ENCODE measurements at places on chromosomes 7 and 10. TPM values are rescaled to one million over a fixed set of nuclear protein-coding genes. Genes with fewer than 3 reads are reported as not detected.

DNA sequence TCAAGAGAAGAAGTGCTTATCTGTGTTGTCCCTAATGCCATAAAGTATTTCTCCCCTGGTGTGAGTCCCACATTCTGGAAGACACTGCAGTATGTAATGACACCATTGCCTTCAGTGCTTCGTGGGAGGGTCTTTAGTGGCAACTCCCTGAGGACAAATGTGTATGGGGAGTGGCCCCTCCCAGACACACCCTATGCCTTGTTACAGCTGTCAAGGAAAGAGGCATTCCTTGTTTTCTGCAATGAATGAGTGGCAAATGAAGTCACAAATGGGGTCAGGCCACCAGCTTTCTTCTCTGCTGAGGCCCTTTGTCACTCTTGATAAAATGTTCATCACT, 183.2 kb downstream of the FGFR2 start:
- DNase-seq, result no peak
- H3K4me1 ChIP-seq, result no peaks in the 10 kb centered on the region
- H3K4me3 ChIP-seq, result no peak overlapping the region
- H3K27me3 ChIP-seq, result no peaks in the 10 kb centered on the region

DNA sequence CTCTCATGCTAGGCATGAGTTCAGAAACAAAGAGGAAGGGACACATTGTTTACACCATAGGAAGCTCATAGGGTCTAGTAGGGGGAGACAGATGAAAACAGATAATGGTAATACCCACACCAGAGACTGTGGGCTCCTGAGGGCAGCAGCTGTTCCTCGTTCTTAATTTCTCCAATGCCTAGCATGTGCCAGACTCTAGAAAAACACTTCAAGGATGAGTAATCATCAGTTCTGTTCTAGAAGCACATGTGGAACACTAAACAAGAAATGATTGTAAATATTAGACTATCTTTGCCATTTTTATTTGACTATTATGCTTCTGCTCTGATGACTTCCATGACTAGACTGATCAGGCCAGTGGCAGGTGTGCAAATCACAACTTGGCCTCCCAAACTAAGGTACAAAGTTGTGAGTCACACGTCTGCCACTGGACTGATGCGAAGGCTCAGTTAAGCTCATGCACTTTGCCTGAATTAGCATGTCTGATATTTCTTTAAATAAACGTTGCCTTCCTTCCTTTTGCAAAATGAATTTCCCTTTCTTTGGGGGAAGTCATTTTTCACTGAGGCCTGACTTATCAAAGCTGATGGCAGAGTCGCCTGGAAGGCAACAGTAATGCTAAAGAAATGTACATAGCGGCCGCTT, 89.2 kb upstream of the FGL2 start:
- no peaks in the 10 kb centered on the region for H3K36me3 ChIP-seq
- no peak overlapping the region for H3K27ac ChIP-seq
- H3K27me3 ChIP-seq, result no peaks in the 10 kb centered on the region
- no peaks in the 10 kb centered on the region for H3K4me1 ChIP-seq
- no peak for DNase-seq

GRCh38 chr10:87038786-87039185, 18.7 kb downstream of the FAM25A start:
- H3K27ac ChIP-seq, result no peak overlapping the region
- DNase-seq, result peak; percentile 47
- H3K36me3 ChIP-seq, result no peaks in the 10 kb centered on the region
- H3K4me1 ChIP-seq, result no peaks in the 10 kb centered on the region
- peaks cover 4% of the 10 kb centered on the region for H3K27me3 ChIP-seq

DNA sequence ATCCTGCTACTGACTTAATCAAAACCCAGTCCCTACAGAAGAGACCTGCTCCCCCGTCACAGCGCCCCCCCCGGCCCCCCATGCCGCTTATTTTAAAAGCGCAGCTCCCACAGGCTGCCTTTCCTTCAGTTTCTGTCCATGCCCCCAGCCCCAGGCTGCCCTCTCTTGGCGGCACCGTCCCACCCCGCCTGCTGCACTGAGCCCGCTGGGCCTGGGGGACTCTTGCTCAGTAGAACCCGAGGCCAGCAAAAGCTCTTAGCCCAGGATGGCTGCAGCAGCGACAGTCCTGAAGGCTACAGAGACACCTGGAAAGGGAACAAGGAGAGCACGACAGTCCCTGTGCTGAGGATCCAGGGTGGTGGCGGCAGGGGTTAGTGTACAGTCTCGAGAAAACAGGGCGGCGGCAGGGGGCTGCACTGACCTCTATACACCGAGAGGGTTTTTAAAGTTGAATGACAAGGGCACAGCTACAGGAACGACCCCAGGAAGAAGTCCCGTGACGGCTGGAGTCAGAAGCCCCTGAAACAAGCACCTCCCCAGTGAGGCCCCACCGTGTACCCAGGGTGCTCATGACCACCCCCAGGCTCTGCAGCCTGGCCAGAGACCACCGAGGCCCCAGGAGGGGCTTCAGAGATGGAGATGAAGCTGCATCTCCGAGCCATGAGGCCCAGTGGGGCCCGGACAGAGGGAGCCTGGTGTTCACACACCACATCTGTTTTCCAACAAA, 54.4 kb downstream of the ZRANB1 start:
- peak; percentile 56 for DNase-seq
- no peak overlapping the region for H3K4me3 ChIP-seq
- H3K27ac ChIP-seq, result no peak overlapping the region
- H3K27me3 ChIP-seq, result no peaks in the 10 kb centered on the region
- peaks cover 22% of the 10 kb centered on the region for H3K4me1 ChIP-seq

GRCh38 chr10:5317547-5318107, 47.1 kb upstream of the UCN3 start:
- no peaks in the 10 kb centered on the region for H3K36me3 ChIP-seq
- no peak overlapping the region for H3K4me3 ChIP-seq
- H3K27ac ChIP-seq, result peak overlapping the region; percentile 74
- no peaks in the 10 kb centered on the region for H3K27me3 ChIP-seq

DNA sequence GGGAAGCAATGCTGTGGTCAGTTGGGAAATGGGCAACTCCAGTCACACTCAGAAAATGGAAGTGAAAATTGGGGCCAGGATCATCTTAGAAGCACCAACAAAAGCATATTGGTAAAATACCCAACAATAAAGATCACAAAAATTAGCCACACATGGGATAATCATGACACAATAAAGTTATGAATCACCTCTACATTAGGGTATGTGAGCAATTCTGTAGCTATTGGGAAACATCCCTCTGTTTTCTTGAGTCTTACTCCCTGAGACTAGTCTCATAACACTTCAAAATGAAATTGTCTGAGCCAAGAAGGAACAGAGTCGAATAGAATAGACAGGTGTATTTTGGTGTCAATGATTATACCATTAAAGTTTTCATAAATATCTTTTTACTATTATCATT, 178.3 kb downstream of the DYNC1I1 start:
- no peaks in the 10 kb centered on the region for H3K4me1 ChIP-seq
- no peak overlapping the region for H3K4me3 ChIP-seq
- H3K27ac ChIP-seq, result no peak overlapping the region
- no peak for DNase-seq
- no peaks in the 10 kb centered on the region for H3K27me3 ChIP-seq

The CRHR2 gene
- total RNA-seq, result not detected

DNA sequence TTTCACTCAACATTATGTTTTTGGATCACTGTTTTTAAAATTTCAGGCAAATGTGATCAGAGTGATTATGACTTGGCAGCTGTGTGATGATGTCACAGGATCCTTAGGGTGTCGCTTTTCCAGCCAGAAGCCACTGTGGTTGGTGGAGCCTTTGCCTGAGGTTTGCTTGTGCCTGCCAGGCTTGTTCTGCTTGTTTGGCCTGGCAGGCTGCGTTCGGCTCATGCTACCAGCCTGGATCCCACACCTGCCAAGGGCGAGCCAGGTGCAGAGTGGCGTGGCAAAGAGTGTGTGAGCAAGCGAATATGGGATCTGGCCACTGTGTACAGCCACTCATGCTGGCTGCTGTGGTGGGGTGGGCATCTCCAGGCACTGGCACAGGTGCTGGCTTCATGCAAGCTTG, 55.7 kb downstream of the ADK start:
- H3K4me3 ChIP-seq, result no peak overlapping the region
- H3K27ac ChIP-seq, result no peak overlapping the region
- no peak for DNase-seq
- H3K27me3 ChIP-seq, result no peaks in the 10 kb centered on the region

The METTL27 gene
- 8.7 TPM for total RNA-seq

The IL2RA gene
- total RNA-seq, result not detected

- no peaks in the 10 kb centered on the region for H3K36me3 ChIP-seq
- H3K27me3 ChIP-seq, result no peaks in the 10 kb centered on the region
- H3K4me3 ChIP-seq, result no peak overlapping the region
Observed at GRCh38 chr7:95919556-95919955, 147.2 kb downstream of the DYNC1I1 start.

GRCh38 chr7:115561335-115562110, 469.0 kb downstream of the TFEC start:
- DNase-seq, result peak; percentile 10
- H3K27ac ChIP-seq, result peak overlapping the region; percentile 71
- no peaks in the 10 kb centered on the region for H3K27me3 ChIP-seq
- H3K4me1 ChIP-seq, result peaks cover 32% of the 10 kb centered on the region
- H3K4me3 ChIP-seq, result no peak overlapping the region

GRCh38 chr7:134126146-134126545, 994 bp upstream of the LRGUK start:
- no peak overlapping the region for H3K27ac ChIP-seq
- H3K27me3 ChIP-seq, result peaks cover 9% of the 10 kb centered on the region
- no peaks in the 10 kb centered on the region for H3K36me3 ChIP-seq

- peak; percentile 53 for DNase-seq
- H3K27me3 ChIP-seq, result no peaks in the 10 kb centered on the region
- H3K4me1 ChIP-seq, result peaks cover 19% of the 10 kb centered on the region
- peak overlapping the region; percentile 29 for H3K27ac ChIP-seq
- no peaks in the 10 kb centered on the region for H3K36me3 ChIP-seq
Observed at GRCh38 chr7:20598459-20599309, 16.8 kb upstream of the ABCB5 start.

- no peaks in the 10 kb centered on the region for H3K4me1 ChIP-seq
- no peak overlapping the region for H3K4me3 ChIP-seq
- no peaks in the 10 kb centered on the region for H3K36me3 ChIP-seq
- no peaks in the 10 kb centered on the region for H3K27me3 ChIP-seq
- no peak overlapping the region for H3K27ac ChIP-seq
- peak; percentile 23 for DNase-seq
Observed at GRCh38 chr7:147992698-147993097, 597.9 kb upstream of the C7orf33 start.

GRCh38 chr7:87709258-87709657, 81.1 kb downstream of the RUNDC3B start:
- no peaks in the 10 kb centered on the region for H3K4me1 ChIP-seq
- DNase-seq, result no peak
- H3K36me3 ChIP-seq, result no peaks in the 10 kb centered on the region
- H3K4me3 ChIP-seq, result no peak overlapping the region
- no peaks in the 10 kb centered on the region for H3K27me3 ChIP-seq

- H3K4me1 ChIP-seq, result peaks cover 25% of the 10 kb centered on the region
- H3K27me3 ChIP-seq, result no peaks in the 10 kb centered on the region
- DNase-seq, result no peak
- H3K36me3 ChIP-seq, result peaks cover 4% of the 10 kb centered on the region
- no peak overlapping the region for H3K4me3 ChIP-seq
Observed at GRCh38 chr10:88981435-88981834, 9.2 kb upstream of the FAS start.

- no peak overlapping the region for H3K27ac ChIP-seq
- H3K27me3 ChIP-seq, result no peaks in the 10 kb centered on the region
- DNase-seq, result no peak
- no peaks in the 10 kb centered on the region for H3K4me1 ChIP-seq
- H3K4me3 ChIP-seq, result no peak overlapping the region
Observed at GRCh38 chr7:52615021-52615695, 420.3 kb upstream of the POM121L12 start.

The CABCOCO1 gene
- total RNA-seq, result 3.5 TPM

GRCh38 chr10:55398497-55398882, 597.5 kb upstream of the PCDH15 start:
- DNase-seq, result no peak
- no peak overlapping the region for H3K4me3 ChIP-seq
- H3K27me3 ChIP-seq, result no peaks in the 10 kb centered on the region
- no peaks in the 10 kb centered on the region for H3K4me1 ChIP-seq

DNA sequence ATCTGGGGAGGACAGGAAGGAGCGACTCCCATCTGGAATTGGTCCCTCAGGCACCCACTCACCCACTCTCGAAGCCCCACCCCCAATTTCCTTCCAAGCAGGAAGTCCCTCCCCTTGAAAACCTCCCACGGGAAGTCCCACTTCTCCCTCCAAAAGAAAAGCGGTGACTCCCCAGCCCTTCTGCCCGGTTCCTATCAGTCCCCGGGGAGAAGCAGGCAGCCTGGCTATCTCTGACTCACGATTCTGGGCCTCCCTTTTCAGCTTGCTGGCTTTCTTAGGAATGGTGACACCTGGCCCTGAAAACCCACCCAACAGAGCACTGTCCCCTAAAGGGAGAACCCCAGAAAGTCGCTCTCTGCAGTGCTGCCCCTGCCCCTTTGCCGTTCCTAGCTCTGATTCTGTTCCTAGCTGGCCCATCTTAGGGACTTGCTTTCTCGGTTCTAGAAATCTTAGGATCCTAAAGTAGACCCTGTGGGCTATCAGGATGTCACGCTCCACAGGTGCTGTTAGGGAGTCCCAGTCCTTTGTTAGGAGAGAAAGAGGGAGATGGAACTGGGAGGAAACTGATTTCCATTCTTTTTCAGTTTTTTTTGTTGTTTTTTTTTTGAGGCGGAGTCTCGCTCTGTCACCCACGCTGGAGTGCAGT, 6.0 kb downstream of the TSC22D4 start:
- peaks cover 15% of the 10 kb centered on the region for H3K36me3 ChIP-seq
- no peak overlapping the region for H3K4me3 ChIP-seq
- H3K4me1 ChIP-seq, result peaks cover 21% of the 10 kb centered on the region

The RADIL gene
- total RNA-seq, result 0.29 TPM

GRCh38 chr10:114458955-114459354, 54.7 kb upstream of the AFAP1L2 start:
- H3K27me3 ChIP-seq, result no peaks in the 10 kb centered on the region
- no peak for DNase-seq
- H3K4me3 ChIP-seq, result no peak overlapping the region
- H3K36me3 ChIP-seq, result no peaks in the 10 kb centered on the region
- no peaks in the 10 kb centered on the region for H3K4me1 ChIP-seq

DNA sequence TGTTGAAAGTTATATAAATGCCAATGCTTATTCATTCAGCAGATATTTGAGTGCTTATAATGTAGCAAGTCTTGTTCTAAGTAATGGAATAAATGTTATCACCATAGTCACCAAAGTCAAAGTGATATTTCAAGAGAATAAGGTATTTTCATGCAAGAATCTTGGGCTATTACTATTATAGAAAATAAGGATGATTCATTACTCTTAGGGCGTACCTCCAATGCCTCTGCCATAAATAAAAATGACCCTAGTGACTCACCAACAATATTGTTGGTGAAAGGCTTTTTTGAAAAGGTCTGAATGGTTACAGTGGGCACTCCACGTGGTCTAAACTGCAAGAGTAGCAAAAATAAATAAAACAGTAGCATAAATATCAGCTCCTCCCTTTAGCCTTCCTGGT, 68.4 kb downstream of the RALA start:
- H3K4me1 ChIP-seq, result peaks cover 21% of the 10 kb centered on the region
- H3K27me3 ChIP-seq, result no peaks in the 10 kb centered on the region
- peaks cover 26% of the 10 kb centered on the region for H3K36me3 ChIP-seq
- peak; percentile 76 for DNase-seq
- peak overlapping the region; percentile 80 for H3K27ac ChIP-seq
- H3K4me3 ChIP-seq, result no peak overlapping the region

- H3K4me3 ChIP-seq, result no peak overlapping the region
- no peaks in the 10 kb centered on the region for H3K27me3 ChIP-seq
- H3K36me3 ChIP-seq, result no peaks in the 10 kb centered on the region
- no peak overlapping the region for H3K27ac ChIP-seq
Observed at GRCh38 chr7:50952544-50952943, 169.8 kb upstream of the GRB10 start.

The ACHE gene
- under 0.01 TPM for total RNA-seq

The PNLIP gene
- total RNA-seq, result not detected

GRCh38 chr7:124603066-124603465, 162.5 kb downstream of the GPR37 start:
- no peak overlapping the region for H3K27ac ChIP-seq
- no peaks in the 10 kb centered on the region for H3K36me3 ChIP-seq
- H3K27me3 ChIP-seq, result no peaks in the 10 kb centered on the region
- DNase-seq, result no peak
- H3K4me3 ChIP-seq, result no peak overlapping the region
- H3K4me1 ChIP-seq, result no peaks in the 10 kb centered on the region

Data from osteoblast (primary cell).